ENCODE measurements at places on chromosomes 1 and 21. TPM values are rescaled to one million over a fixed set of nuclear protein-coding genes. Genes with fewer than 3 reads are reported as not detected.

The RIMS3 gene
- 2.7 TPM for total RNA-seq

The TMIGD3 gene
- not detected for total RNA-seq

The SELL gene
- 262 TPM for total RNA-seq

The SHISA4 gene
- total RNA-seq = 0.26 TPM

The OR2T11 gene
- not detected for total RNA-seq

The ACTN2 gene
- total RNA-seq = 0.44 TPM

The RGSL1 gene
- not detected for total RNA-seq

The TGFB2 gene
- total RNA-seq = 0.09 TPM

The SAMD11 gene
- total RNA-seq = not detected
